ENCODE measurements at places on chromosomes 12 and 14.
A peak's percentile ranks its signal among the peaks of the same experiment; 100 is the strongest.

- no peak for DNase-seq
These were observed 1.8 kb downstream of the HNRNPC start for GRCh38 chr14:21267431-21267845.

DNA sequence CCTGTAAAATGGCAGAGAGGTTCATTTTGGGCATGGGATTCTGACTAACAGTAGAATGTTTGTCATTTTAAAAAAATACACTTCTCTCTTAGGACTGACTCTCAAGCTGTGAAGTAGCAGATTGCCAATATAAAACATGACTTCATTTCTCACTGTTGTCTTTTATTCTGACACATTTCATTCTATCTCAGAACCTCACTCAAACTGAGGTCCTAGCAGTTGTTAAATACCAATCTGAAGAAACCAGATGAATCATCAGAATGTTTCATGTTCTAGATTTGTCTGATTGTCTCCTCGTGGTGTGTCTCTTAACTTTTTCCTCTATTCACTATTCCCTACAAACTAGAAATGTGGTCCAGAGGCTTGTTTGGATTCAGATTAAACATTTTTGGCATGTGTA is 276.5 kb upstream of the NPAS3 start:
- DNase-seq, result no peak

- DNase-seq, result no peak
These were observed 87.8 kb upstream of the BTG1 start for GRCh38 chr12:92233346-92234015.

- no peak for DNase-seq
These were observed 20.4 kb upstream of the NID2 start for GRCh38 chr14:52089218-52089617.

GRCh38 chr12:15701631-15702156 is 87.5 kb downstream of the EPS8 start:
- DNase-seq, result peak; percentile 69

DNA sequence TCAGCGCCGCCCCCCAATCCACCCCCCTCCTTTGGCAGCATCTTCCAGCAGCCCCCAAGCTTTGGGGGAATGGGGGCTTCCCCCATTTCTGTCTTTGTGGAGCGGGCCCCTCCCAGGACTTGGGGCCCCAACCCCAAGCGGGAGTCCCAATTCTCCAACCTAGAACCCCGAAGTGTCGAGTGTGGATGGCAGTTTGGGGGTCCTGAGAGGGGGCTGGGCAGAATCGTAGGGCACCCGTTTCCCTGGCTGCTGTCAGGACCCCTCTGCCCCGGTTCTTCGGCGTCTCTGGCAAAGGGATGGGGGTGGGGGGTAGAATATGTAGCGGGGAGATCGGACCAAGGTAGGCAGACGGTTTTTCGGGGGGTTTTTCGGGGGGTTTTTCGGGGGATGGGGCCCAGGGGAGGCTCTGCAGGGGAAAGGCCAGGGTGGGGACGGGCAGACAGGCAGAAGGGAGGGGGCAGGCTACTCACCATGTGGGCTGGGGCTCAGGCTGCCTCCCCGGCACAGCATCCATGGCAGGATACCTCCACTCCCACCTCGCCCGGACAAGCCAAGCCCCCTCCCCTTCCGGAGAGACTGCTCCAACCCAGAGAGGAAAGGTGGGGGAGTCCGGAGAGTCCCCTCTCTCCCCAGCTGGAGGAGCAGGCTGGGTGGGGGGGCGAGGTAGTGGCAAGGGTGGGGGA is 739 bp downstream of the JPH4 start:
- no peak for DNase-seq

- peak; percentile 22 for DNase-seq
These were observed 17.3 kb downstream of the LRTM2 start for GRCh38 chr12:1837541-1838204.

GRCh38 chr12:49916129-49916919 is 12.6 kb upstream of the FAIM2 start:
- no peak for DNase-seq

DNA sequence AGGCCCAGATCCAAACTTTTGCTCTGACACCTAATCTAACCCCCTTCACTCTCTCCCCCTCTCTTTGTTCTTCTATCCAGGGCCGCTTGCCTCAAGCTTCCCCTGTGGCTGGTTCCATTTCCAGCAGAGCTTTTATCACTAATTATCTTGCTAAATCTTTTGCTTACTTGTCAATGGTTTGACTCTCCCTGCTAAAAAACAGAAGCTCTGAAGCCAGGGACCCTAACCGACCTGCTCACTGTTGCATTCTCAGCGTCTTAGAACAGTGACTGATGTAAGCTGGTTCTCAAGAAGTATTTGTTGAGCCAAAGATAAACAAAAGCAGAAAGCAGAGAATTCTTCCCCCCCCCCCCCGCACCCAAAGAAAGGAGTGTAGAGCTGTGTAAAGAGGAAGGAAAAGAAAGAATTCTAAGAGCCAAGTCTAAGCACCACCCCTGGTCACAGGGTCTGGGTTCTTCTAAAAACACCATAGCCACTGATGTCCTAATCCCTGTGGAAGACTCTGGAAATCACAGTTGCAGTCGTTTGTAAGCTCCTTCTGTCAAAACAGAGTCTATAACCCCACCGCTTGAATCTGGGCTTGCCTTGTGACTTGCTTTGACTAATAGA is 385.8 kb downstream of the MED13L start:
- no peak for DNase-seq

- DNase-seq, result no peak
These were observed 90.9 kb upstream of the DCN start for GRCh38 chr12:91273560-91273959.

DNA sequence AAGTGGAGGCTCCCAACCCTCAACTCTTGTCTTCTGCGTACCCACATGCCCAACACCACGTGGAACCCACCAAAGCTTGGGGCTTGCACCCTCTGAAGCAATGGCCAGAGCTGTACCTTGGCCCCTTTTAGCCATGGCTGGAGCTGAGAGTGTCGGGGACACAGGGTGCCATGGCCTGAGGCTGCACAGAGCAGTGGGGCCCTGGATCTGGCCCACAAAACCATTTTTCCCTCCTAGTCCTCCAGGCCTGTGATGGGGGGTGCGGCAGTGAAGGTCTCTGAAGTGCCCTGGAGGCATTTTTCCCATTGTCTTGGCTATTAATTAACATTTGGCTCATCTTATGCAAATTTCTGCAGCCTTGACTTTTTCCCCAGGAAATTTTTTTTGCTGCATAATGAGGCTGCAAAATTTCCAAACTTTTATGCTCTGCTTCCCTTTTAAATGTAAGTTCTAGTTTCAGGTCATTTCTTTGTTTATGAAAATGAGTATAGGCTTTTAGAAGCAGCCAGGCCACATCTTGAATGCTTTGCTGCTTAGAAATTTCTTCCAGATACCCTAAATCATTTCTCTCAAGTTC is 18.7 kb upstream of the ASPG start:
- DNase-seq, result no peak

DNA sequence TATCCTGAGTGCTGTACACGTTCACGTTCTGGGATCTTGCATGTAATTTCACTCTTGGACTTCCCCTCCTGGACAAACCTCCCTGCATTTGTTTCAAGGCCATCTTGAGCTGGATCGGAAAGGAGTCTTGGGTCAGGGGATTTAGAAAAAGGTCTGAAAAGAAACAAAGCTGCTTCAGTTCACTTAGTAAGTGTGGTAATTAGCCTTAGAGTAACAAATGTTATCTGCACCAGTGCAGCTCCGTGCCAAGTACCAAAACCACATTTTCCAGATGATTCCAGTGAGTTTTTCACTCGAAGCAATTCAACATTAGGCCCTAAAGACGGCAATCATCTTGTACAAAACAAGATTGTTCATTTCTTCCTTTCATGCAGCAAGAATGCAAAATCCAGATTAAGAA is 39.4 kb upstream of the ATXN2 start:
- peak; percentile 71 for DNase-seq

DNA sequence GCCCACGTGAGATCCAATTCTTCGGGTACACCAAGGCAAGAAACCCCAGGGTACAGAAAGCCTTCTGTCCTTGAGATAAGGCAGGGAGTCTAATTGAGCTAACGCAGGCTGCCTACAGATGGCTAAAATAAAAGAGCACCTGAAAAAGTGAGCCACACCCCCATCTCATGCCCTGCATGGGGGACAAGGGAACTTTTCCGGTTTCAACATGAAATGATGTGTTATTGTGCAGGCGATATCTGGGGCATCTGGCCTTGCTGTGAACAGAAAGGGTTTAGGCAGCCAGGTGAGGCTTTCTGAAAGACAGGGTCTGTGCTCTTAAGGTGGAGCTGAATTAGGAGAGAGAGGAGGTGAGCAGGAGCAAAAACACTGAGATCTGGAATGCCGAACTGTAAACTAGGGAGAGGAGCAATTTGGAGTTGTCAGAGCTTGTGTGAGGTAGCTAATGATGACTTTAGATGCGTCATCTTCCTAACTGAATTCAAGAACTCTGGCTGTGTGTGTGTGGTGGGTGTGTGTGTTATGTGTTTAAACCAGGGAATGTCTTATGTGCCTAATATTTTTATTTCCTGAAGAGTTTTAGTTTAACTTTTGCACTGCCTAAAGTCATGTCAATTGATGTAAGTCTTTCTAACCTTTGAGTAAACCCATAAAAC is 20.1 kb upstream of the LDHB start:
- no peak for DNase-seq

- no peak for DNase-seq
These were observed at the start of gene KLRC4 for GRCh38 chr12:10409392-10409791. TSS of gene KLRC4 (minus strand) at chr12:10409757. CDS start at chr12:10409575, 182 bp downstream.

GRCh38 chr12:54932691-54933090 is 51.9 kb downstream of the TESPA1 start:
- DNase-seq, result no peak

DNA sequence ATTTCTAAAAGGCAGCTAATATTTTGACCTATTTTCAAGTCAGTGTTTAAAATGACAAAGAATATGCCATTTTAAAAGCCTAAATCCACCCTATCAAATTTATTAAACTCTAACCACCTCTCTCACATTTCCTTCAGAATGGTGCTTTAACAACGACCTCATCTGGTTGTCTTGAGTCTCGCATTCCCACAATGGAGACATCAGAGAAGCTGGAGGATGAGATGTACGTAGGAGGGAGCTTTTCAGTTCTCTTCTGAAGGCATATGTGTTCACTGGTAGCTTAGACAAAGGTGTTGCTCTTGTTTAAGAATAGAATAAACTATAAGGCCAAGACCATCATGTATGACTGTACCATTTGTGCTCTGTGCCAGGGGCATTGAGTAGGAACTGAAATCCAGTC is 82.9 kb downstream of the BCL2L14 start:
- no peak for DNase-seq

GRCh38 chr12:92210071-92210470 is 64.4 kb upstream of the BTG1 start:
- DNase-seq, result no peak

DNA sequence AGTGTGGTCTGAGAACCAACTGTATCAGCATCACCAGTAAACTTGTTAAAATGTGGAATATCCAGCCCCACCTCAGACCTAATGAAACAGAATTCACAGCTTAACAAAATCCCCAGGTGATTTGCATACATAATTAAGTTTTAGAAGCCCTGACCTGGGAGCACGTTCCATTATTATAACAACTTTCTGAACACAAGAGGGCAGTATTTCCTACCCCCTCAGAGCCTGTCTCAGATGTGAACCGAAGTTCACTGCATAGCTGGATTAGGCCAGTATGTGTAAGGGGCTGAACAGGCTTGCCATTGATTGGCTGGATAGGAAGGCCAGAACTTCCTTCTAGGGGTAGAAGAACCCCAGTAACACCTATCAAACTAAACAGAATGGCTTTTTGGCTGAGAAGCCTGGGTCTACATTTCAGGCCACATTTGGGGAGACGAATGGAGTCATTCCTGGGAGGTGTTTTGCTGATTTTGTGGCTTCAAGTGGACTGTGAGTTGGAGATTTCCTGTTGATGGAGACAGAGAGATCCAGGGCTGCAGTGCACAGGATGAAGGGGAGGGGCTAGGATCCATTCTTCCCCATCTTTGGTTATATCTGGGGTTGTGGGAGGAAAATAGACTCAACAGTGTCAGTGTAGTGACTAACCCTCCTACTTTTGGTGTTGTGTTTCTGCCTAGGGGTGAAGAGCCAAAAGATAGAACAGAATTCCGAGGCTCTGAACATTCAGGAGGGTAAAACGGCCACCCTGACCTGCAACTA is 94.7 kb upstream of the OR4E1 start:
- DNase-seq, result no peak

DNA sequence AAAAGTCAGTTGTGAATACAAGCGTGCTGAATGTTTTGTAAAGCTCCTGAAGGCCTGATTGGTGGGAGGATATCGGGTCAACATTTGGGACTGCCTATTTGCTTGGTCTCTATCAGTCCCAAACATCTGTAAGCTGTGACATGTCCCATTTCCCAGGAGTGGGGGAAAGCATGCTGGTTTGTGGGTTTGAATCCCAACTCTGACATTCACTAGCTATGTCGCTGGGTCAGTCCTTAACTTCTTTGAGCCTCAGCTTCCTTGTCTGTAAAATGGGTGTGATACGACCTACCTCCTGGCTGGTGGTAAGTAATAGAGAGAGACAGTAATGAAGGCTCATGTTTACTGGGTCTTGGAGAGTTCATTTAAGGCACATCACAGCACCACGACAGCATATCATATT is 136.7 kb downstream of the CHST11 start:
- DNase-seq, result no peak

DNA sequence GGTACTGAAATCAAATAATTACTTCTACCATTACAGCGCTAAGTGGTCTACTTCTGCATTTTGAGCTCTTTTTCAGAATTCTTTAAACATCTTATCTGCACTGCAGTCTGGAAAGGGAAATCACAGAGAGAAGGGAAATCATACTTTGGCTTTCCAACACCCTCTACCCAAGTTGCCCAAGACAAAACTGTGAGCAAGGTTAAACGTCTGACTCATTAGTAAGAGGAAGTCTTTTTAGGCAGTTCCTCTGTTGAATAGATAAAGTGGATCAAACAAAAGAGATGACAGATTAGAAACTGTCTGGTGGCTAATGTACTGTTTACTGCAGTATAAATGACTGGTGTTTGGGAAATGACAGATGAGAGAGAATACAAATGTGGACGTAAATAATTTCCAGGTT is 858.1 kb downstream of the NRXN3 start:
- DNase-seq, result no peak

DNA sequence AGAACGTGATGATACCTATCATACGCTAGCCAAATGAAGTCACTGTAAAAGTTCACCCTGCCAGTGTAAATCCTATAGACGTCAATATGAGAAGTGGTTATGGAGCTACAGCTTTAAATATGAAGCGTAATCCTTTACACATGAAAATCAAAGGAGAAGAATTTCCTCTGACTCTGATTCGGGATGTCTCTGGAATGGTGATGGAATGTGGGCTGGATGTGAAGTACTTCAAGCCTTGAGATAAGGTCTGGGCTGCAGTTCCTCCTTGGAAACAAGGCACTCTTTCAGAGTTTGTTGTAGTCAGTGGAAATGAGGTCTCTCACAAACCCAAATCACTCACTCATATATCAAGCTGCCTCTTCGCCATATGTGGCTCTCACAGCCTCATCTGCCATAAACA is 53.1 kb upstream of the NAP1L1 start:
- peak; percentile 71 for DNase-seq

GRCh38 chr12:18935371-18935965 is 194.1 kb upstream of the PLEKHA5 start:
- DNase-seq, result peak; percentile 44
